ENCODE measurements at places on chromosomes 3 and 15. TPM values are rescaled to one million over a fixed set of nuclear protein-coding genes. Genes with fewer than 3 reads are reported as not detected.

Gene GALNT15
- 0.17 TPM for total RNA-seq

Gene CPLX3
- not detected for total RNA-seq

Gene LMAN1L
- not detected for total RNA-seq

Gene CCR9
- not detected for total RNA-seq

Gene SLC2A2
- 1.9 TPM for total RNA-seq

Gene GOLGA6L7
- total RNA-seq, result not detected

Gene LCMT2
- 13.7 TPM for total RNA-seq

Gene DLL4
- 5.9 TPM for total RNA-seq

Gene CKMT1A
- total RNA-seq, result 37.3 TPM

Gene SST
- total RNA-seq, result 553 TPM

DNA sequence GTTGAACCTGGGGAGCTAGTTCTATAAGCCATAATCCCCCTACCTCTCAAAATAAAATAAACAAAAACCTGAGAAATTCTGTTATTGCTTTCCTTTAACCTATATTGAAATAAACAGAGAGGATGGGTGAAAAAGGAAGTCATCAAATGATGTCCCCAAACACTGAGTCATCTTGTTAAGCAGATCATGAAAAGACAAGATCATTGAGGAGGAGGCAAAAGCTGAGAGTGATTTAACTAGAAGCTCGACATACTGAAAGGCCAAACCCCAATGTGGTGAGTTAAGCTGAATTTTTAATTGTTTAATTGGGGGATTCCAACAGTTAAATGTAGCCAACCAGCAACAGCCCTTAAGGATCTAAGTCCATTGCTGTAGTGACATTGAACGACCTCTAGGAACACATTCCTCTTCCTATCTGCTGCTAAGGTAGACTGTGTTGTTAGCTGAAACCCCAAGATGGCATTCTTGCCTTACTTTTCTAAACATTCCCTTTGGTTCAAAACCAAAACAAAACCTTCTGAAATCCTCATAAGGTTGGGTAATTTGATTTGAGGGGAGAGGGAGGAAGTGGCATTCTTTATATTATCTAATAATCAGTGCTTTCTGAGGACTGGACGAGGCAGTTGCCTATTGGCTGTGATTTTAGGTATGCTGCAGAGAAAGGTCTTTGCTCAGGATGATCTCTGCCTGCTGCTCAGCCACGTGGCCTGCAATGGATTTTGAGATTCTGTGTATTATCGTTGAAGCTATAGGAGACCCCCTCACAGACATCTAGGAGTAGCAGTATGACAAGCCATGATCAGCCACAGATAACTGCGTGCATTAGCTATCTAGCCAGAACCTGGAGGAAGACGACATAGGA is 62.7 kb upstream of the BNIP2 start:
- peaks cover 32% of the 10 kb centered on the region for H3K27me3 ChIP-seq
- DNase-seq, result no peak
- H3K4me1 ChIP-seq, result peaks cover 4% of the 10 kb centered on the region

DNA sequence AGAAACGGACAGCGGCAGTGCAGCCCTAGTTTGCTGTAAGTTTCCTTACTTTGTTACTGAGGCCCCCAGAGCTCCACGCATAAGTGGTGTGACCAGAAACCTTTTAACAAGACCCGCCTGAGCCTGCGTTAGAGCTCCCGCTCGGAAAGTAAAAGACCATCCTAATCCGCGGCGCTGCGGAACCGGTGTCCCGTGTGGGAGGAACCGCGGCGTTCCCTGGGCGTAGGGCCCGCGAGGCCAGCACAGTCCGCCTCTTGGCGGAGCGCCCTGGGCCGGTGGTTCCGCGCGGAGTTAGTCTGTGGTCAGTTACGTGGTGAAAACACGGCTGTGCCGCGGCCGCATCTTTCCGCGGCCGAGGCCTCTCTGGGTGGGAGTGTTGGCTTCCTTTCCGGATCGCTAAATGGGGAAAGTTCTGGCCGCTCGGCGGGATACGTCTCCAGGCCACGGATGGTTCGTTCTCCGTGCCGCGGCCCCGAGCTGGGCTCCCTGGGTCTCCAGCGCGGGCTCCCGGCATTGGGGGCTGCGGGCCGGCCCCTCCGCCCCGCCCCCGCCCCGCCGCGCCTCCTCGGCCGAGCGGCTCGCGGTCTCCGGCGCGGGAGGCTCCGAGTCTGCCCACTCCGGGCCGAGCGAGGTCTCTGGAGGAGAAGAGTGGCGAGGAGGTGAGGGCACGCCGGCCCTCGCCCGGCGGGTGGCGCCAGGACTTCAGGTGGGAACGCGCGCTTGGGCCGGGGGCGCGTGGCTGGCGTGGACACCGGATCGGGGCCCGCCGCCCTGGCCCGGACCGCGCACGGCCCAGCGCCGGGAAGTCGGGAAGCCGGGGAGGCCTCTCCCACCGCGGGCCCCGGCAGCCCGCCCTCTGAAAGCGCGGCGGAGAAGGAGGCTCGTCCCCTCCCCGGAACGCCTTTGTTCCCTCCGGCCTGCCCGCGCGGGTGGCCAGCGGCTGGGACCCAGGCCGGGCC is 754 bp downstream of the B3GNT5 start:
- DNase-seq, result peak; percentile 77
- H3K4me3 ChIP-seq, result peak overlapping the region; percentile 90
- H3K27ac ChIP-seq, result peak overlapping the region; percentile 90
- no peaks in the 10 kb centered on the region for H3K27me3 ChIP-seq
- H3K36me3 ChIP-seq, result peaks cover 19% of the 10 kb centered on the region

- DNase-seq, result no peak
- no peaks in the 10 kb centered on the region for H3K27me3 ChIP-seq
- peaks cover 16% of the 10 kb centered on the region for H3K4me1 ChIP-seq
- H3K36me3 ChIP-seq, result no peaks in the 10 kb centered on the region
- H3K4me3 ChIP-seq, result no peak overlapping the region
These were observed 11.3 kb upstream of the APEH start for GRCh38 chr3:49662720-49663413.

- H3K4me3 ChIP-seq, result no peak overlapping the region
- no peaks in the 10 kb centered on the region for H3K36me3 ChIP-seq
- no peak overlapping the region for H3K27ac ChIP-seq
- H3K4me1 ChIP-seq, result peaks cover 19% of the 10 kb centered on the region
- peaks cover 30% of the 10 kb centered on the region for H3K27me3 ChIP-seq
These were observed 174.9 kb upstream of the TOPAZ1 start for GRCh38 chr3:44066806-44067205.

DNA sequence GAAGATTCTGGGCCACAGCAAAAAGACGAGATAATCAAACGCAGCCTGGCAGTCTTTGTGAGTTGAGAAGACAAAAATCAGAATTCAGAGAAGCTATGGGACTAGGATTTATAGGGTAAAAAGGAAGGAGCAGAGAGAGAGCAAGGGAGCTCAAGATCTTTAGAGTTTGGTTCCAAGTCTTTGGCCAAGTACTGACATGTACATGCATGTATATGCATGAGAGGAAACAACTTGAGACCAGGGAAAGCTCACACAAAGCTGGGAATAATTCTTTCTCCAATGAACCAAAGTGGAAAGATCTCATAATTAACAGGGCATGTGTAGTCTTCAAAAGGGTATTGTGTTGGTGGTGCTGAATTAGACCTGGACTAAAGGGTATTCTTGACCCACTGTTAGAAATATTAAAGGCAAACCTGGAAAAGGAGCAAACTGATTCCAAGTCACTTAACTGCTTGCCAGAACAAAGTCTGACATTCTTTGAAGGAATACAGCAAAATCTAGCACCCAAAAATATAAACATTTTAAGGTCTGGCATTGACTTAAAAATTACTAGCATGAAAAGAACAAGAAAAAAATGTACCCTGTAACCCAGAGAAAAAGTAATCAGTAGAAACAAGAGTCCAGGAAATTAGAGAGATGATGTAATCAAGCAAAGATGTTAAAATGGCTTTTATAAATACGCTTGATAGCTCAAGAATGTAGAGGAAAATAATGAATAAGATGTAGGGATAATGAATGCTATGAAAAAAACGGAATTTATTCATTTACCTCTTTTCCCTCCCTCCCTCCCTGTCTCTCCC is 226.0 kb upstream of the CGNL1 start:
- no peaks in the 10 kb centered on the region for H3K27me3 ChIP-seq
- no peak overlapping the region for H3K27ac ChIP-seq
- no peak overlapping the region for H3K4me3 ChIP-seq
- peaks cover 13% of the 10 kb centered on the region for H3K4me1 ChIP-seq
- no peak for DNase-seq
- peaks cover 36% of the 10 kb centered on the region for H3K36me3 ChIP-seq

DNA sequence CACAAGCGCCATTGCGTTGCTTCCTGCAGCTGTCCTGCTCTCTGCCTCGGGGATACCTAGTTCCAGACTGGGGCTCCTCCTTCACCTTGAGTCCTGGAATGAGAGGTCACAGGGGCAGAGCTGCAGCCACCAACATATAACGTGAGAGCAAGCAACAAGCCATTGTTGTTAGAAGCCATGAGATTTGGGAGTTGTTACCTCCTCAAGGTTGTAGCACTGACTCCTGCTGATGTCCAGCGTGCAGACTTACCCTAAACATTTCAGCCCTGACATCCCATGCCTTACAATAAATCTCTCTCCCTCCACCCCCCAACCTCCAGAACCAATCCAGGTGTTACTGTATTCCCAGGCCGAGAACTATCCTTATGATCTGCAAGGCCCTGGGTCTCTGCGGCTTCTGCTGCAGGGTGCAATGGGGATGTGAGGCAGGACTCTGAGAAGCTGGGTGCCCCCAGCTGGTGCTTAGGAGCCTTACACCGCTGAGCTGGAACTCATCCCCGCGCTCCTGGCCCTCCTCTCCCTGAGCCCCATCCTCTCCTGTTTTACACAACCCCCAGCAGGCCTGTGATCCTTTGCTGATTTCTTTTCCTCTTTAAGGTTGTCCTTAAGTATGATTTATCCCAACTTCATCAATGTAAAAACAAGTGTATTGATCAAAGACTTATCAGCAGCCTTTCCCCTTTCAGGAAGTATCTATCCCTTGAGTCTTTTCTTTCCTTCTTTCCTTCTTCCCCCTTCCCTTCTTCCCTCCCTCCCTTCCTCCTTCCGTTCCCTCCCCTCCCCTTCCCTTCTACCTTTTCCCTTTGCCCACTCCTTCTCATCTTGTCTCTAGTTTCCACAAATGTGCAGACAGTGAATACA is 84.2 kb upstream of the ABHD2 start:
- no peaks in the 10 kb centered on the region for H3K36me3 ChIP-seq
- H3K4me3 ChIP-seq, result no peak overlapping the region
- no peak overlapping the region for H3K27ac ChIP-seq
- peaks cover 3% of the 10 kb centered on the region for H3K27me3 ChIP-seq

- H3K4me3 ChIP-seq, result peak overlapping the region; percentile 91
- peaks cover 4% of the 10 kb centered on the region for H3K4me1 ChIP-seq
- peak overlapping the region; percentile 64 for H3K27ac ChIP-seq
- no peaks in the 10 kb centered on the region for H3K36me3 ChIP-seq
These were observed 20.4 kb upstream of the SATB1 start for GRCh38 chr3:18445401-18446148.

DNA sequence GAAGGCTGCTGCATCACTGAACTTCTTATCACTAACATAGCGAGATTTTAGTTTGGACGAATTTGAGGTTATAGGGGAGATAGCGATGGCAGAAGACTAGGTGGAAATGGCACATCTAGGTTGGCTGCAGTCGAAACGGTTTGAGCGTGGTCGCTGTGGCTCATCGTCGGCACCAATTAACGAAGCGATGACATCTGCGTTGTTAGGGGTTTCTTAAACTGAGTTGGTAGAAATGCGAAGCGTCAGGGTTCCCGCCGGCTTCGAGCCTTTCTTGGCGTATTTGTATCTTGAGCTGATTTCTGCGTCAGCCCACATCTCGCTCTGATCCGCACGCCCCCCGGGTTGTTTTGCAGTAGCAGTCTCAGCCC is 319 bp downstream of the LNP1 start:
- peaks cover 11% of the 10 kb centered on the region for H3K36me3 ChIP-seq
- H3K4me3 ChIP-seq, result peak overlapping the region; percentile 95
- peaks cover 22% of the 10 kb centered on the region for H3K4me1 ChIP-seq
- DNase-seq, result no peak
- no peaks in the 10 kb centered on the region for H3K27me3 ChIP-seq
- H3K27ac ChIP-seq, result peak overlapping the region; percentile 96

- H3K36me3 ChIP-seq, result no peaks in the 10 kb centered on the region
- DNase-seq, result no peak
- peaks cover 13% of the 10 kb centered on the region for H3K4me1 ChIP-seq
- H3K27me3 ChIP-seq, result no peaks in the 10 kb centered on the region
- H3K27ac ChIP-seq, result peak overlapping the region; percentile 99
- no peak overlapping the region for H3K4me3 ChIP-seq
These were observed 7.7 kb upstream of the OXSR1 start for GRCh38 chr3:38157595-38157994.

DNA sequence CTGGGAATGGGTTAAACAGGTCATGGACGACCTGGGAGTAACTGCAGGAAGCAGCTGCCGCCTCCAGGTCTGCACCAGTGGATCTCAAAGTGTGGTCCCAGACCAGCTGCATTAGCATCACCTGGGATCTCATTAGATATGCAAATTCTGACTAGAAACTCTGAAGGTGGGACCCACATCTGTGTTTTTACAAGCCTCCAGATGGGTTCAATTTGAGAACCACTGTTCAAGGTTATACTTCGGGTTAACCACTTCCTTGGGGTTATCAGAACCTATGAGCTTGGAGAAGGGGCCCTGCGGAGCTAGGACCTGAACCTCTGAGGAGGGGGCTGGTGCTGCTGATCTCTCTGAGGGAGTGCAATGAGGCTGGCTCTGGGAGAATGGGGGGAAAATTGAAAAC is 324.8 kb upstream of the CTDSPL start:
- H3K4me1 ChIP-seq, result peaks cover 16% of the 10 kb centered on the region
- no peak for DNase-seq
- H3K27ac ChIP-seq, result no peak overlapping the region
- H3K27me3 ChIP-seq, result peaks cover 4% of the 10 kb centered on the region
- no peak overlapping the region for H3K4me3 ChIP-seq
- H3K36me3 ChIP-seq, result peaks cover 36% of the 10 kb centered on the region
